NB4 (cell line): ENCODE measurements at places on chromosomes 2 and 18.

- no peak for DNase-seq
These were observed 67.1 kb downstream of the CCDC102B start for GRCh38 chr18:68865021-68865420.

- DNase-seq, result peak; percentile 24
These were observed 5.0 kb upstream of the IL18RAP start for GRCh38 chr2:102417946-102418345.

GRCh38 chr2:239943571-239943970 is 81.6 kb downstream of the NDUFA10 start:
- no peak for DNase-seq

DNA sequence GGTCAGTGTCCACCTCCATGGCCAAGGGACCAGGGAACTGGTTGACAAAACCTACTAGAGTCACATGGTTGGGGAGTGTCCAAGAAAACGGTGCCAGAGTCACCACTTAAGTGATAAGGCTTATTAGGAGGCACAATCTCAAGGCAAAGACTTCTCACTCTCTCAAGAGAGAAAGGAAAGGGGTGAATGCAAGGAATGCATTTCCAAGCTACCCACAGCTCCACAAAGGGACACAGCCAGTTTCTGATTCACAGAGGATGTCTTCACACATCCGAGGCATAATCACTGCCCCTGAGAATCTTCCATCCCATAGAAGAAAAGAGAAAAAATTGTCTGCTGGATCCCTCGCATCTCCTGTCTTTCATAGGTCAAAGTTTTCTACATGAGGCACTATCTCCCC is 269.3 kb downstream of the TNS1 start:
- no peak for DNase-seq

DNA sequence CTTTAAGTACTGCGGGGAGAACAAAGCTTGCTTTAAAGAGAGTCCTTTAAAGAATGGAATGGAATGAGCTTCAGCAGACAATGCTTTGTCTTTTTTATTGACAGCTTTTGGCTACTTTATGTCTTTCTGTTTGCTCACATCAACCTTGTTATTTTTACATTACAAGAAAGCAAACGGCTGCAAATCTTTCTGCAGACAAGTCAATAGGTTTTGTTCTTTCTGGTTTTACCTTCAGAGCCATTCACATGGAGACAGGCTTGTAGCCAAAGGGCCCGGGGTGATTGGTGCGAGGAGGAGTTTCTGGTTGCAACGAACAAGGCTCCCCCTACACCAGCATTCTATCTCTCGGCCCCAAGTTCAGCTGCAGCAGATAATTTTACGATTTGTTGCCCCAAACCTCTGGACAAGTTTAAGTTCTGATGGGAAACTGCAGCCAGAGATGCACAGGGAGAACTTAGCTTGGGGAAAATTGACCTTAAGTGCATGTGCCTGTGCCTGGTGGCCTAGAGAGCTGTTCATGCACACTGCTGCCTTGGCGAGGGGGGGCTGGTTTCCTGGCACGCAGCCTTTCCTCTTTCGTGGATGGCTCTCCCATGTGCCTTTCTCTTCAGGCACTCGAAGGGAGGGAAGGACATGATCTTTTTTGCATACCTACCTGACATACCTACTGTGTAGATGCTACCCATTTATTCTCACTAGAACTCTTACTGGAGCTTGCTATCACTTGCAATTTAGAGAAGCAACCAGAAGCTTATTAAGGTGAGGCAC is 543.2 kb downstream of the DCDC2C start:
- no peak for DNase-seq

- DNase-seq, result no peak
These were observed 49.0 kb upstream of the HAAO start for GRCh38 chr2:42841344-42841743.
